Neural crest cell (in vitro differentiated cells): ENCODE measurements at places on chromosomes 7 and 10. TPM values are rescaled to one million over a fixed set of nuclear protein-coding genes. Genes with fewer than 3 reads are reported as not detected.

Gene C10orf71
- not detected in 2 replicates for total RNA-seq

- DNase-seq: no peak
Observed at GRCh38 chr10:69636626-69637605, 6.9 kb downstream of the FAM241B start.

Gene ADK
- total RNA-seq: 35.6 and 38.2 TPM in 2 replicates

Gene SFTPA1
- not detected in 2 replicates for total RNA-seq

DNA sequence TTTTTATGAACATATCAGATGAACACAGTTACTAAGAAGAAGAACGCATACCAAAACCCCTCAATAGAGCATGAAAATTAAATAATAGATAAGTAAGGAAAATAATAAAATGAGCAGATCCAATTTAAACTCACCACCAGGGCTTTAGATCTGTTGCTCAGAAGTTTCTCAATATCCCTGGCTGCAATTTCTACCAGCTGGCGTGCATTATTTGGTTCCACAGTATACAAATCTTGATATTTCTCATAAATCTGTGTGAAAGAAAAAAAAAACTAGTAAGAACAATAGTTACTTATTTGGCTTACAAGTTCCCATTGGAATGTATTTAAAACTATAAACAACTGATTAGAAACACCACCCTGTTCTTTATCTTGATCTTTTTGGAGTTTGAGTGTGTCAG is 108.6 kb downstream of the CACNA2D1 start:
- DNase-seq: no peak

DNA sequence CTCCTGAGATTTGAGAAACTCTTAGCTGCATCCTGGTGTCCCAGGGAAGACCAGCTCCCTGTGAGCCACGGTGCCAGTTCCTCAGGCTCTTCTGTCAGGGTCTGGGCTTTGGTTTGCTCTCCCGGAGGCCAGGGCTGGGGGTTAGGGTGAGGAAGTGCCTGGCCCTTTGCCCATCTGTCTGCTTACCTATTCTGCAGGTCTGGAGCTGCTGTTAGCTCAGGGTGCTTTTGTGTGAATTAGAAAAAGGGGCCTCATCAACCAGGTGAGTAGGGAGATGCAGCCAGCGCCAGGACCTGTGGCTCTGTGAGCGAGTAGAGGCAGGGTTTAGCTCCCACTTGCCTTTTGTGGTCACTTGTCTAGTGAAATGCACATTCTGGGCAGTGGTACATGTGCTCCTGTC is 109.4 kb downstream of the DOCK1 start:
- DNase-seq: no peak

DNA sequence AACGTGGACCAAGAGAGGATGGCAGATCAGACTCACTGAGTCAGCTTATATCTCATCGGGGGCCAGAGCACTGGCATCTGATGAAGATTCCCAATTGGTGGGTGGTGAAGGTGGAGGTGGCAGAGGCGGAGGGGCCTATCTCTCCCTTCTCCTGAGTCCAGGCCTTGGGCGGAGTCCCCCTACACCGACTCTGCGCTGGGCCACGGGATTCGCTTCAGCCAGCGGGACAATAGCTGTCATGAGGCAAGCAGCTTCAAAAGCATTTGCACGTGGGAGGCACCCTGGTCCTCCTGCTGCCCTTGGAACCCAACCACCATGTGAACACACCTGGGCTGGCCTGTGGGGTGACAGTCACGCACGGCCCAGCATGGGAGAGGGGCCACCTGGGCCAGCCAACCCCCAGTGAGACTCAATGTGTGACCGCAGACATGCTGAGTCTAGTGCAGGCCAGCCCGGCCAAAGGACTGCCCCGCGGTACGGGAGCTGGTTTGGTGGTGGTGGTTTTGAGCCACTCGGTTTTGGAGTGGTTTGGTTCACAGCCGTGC is 466.8 kb upstream of the FOXK1 start:
- no peak for DNase-seq

DNA sequence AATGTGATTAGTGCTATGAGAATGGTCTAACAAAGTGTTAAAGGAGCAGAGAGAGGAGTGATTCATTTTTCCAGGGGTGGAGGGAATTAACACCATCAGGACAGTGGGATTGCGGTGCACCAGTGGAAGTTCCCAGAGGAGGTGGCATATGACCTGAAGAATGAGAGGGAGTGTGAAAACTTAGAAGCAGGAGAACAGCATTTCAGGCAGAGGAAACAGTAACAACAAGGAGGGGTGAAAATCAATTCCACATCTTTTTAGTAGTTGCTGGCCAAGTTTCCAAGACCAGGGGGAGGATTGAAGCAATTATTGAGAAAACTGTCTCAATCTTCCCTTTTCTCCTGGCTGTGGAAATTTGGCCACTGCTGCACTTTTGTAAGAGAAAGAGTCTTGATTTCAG is 23.7 kb upstream of the CCDC172 start:
- DNase-seq: no peak

- peak; percentile 90 for DNase-seq
Observed at GRCh38 chr7:44986218-44987053, 7.6 kb upstream of the MYO1G start.

DNA sequence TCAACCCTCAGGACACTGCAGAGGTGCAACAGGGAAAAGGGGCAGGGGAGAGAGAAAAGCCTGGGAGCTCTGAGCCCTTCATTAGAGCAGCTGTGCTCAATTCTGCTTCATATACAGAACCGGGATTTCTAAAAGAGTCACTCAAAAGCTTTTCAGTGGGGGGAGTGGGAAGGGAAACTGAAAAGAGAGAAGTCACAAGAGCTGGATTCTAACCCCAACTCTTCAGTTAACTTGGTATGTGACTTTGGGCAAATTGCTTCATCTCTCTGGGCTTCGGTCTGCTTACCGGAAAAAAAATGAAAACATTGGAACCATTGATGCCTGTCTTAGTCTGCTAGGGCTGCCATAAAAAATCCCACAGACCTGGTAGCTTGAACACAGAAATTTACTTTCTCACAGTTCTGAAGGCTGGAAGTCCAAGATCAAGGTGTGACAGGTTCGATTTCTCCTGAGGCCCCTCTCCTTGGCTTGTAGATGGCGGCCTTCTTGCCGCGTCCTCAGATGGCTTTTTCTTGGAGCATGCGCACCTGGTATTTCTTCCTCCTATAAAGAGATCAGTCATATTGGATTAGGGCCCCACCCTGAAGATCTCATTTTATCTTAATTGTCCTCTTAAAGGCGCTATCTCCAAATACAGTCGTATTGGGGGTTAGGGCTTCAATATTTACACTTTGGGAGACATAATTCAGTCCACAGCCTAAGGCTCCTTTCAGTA is 118.3 kb upstream of the KMT2E start:
- no peak for DNase-seq

DNA sequence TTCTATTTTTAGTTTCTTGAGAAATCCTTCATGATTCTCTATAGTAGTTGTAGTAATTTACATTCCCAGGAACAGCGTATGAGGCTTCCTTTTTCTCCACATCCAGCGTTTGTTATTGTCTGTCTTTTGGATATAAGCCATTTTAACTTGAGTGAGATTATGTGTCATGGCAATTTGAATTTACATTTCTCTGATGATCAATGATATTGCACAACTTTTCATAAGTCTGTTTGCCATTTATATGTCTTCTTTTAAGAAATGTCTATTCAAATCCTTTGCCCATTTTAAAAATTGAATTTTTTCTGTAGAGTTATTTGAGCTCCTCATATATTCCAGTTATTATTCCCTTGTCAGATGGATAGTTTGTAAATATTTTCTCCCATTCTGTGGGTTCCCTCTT is 285.1 kb downstream of the REEP3 start:
- DNase-seq: no peak

DNA sequence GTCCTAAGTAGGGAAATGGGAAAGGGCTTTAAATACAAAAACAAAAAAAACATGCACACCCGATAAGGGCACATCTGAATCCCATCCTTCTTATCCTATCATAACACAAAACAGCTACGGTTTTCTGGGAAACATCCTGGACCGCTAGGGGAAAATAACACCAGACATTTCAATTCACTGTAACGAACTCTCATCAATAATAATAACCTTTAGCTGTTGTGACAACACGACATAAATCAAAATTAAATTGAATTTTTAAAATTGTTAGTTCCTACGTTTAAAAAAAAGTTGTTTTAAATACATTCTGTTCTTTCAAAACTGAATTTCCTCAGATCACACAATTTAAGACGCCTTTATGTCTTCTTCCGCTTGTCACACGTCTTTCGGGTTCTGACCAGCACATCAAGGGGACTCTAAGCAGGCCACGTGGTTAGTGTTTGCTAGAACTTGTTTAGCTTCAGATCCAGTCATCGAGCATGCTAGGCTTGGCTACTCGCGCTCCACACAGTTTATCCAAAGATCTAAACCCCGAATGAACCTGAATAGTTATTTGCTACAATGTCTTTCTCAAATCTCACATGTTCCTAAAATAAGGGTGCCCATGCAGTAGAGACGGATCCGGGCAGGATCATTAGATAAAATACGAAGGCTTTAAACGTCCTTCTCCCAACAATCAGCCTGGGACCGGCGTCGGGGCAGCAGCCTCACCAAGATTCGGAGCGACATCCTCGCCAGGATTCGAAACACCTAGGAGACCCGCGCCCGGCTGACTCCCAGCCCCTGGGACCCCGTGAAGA is 839 bp downstream of the IKZF5 start:
- DNase-seq: no peak

DNA sequence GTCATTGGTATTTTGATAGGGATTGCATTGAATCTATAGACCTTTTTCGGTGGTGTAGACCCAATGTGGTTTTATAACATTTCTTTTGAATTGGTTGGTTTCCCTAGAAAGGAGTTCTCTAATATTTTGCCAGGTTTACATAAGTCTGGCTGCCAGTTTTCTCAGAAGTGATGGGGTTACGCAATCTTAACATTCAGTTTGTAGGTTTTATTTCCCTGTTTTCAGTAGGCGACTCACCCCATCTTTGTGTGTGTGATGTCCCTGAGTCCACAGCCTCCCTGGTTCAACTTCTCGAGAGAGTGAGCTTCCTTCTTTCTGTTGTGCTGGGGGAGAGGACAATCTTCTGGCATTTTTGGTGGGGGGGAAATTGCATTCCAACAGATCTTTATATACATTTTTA is 9.6 kb upstream of the KIF5B start:
- DNase-seq: no peak

DNA sequence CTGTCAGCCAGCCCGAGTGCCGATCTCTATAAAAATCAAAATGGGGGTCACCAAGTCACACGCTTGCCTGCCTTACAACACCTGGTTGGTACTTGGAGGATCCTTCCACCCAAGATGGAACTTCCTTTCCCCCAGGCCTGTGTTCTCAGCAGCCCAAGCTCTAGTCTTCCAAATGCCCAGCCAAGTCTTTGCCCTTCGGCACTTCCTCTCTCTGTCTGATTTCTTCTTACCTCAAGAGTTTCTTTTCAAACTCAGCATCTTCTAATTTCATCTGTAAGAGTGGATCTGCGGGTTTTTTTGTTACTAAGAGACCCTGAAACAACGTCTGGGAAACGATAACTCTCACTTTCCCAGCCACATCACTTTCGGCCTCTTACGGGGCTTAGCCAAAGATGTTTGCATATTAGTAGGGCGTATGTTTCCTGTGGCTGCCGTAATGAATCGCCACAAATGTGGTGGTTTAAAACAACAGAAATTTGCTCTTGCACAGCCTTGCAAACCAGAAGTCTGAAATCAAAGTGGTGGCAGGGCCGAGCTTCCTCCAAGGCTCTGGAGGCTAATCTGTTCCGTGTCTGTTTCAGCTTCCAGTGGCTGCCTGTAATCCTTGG is 219.9 kb downstream of the TCF7L2 start:
- DNase-seq: no peak

DNA sequence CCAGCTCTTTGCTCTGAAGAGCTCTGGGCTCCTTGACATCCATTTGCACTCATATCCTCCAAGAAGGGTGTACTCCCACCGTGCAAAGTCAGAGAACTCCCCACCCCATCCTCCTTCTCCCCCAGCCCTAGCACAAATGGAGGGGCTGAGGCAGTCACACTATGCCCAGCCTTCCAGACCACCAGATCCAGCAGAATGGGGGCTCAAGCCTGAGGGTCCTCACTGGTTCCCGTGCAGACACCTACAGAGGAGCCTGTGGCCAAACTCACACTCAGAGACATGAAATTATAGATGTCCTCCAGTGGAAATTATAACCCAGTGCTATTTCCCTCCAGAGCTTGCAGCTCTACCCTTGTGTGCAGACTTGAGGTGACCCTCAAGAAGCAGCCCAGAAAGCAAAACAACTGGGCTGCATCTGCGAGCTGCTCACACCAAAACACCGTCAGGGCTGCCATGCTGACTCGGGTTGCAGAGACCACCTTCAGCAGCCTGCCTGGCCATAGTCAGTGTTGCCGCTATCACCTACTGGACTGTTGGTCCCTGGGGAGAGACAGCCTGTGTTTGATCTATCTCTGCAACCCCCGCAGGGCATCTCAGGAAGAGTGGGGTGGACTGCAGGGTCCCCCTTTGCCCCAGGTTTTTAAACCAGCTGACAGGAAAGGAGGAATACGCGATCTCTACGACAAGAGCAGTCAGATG is 7.4 kb downstream of the ZNF488 start:
- no peak for DNase-seq
